ENCODE measurements at places on chromosomes 16 and 17. TPM values are rescaled to one million over a fixed set of nuclear protein-coding genes. Genes with fewer than 3 reads are reported as not detected.

METTL16 gene
- total RNA-seq: 12.5 TPM

FDXR gene
- 24.4 TPM for total RNA-seq

ZNF19 gene
- total RNA-seq: 2.0 TPM

SOX9 gene
- total RNA-seq: 11.5 TPM

KRT20 gene
- total RNA-seq: not detected

TP53TG3 gene
- 0.91 TPM for total RNA-seq

NOG gene
- 0.38 TPM for total RNA-seq

SPECC1 gene
- 13.8 TPM for total RNA-seq

KRT33A gene
- 0.21 TPM for total RNA-seq

USP32 gene
- total RNA-seq: 74.1 TPM

Measured in esophagus squamous epithelium (tissue), 5 donors.